NCI-H748 treated with DMSO at 0.1 percent for 48 hours (cell line): ENCODE measurements at places on chromosomes 16 and 17.

- DNase-seq, result no peak
Observed at GRCh38 chr17:48412841-48413240, 17.2 kb downstream of the SKAP1 start.

DNA sequence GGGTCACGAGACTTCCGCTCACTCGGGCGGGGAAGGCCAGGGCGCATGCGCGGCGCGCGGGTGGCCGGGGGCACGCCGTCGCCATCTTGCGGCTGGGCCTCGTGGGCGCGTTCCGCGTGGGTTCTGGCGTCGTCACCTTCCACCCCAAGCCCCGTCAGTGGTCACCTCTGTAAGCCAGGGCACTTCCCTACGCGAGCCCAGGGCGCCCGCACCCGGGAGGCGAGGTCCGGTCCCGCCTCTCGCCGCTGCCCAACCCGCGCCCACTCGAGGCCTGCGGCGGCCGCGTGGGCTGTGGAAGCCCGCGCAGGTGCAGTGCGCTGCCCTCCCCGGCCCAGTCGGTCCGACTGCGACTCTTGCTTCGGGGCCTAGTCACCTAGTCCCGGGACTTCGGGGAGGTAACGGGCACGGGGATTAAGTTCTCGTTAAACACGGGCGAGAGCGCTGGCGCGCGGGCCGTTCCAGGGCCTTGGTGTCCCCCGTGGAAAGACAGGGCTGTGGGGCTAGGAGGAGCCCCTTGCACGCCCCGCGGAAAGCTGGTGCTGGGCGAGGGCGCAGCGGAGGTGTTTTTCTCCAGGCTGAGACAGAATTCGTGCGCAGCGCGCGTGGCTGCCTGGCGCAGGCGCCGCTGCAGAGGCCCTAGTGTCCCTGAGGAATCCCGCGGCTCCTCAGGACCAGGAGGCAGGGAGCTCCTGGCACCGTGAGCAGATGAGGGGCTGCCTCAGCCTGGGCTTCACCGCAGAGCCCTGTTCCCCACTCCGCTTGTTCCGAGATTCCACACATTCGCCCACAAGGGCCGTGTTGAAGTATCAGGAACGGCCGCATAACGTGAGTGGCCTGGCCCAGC is 472 bp upstream of the ARHGDIA start:
- DNase-seq, result peak; percentile 68

DNA sequence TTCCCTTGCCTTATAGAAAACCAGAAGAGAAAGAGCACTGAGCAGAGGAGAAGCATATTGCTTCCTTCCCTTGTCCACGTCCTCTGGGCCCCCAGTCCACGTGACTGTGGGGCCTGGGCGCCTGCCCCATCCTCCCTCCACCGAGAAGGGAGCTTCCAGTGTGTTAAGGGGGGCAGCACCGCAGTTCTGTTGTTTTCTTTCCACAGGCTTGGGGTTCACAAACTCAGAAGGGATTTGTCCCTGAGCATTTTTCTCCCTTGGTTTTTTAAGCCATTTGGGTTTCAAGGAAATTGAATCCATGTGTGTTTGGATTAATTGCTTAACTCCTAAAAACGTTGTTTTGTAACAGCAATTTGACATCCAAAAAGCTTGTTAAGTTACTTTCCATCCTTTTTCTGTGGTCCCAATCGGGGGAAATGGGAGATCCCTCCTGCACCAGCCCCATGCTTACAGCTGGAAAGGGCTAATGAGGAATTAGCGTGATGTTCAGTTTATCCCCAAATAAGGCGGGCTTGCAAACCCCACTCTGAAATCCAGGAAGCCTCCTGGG is 347.5 kb upstream of the TNRC6C start:
- DNase-seq, result no peak

GRCh38 chr17:19717411-19717908 is 1.1 kb upstream of the SLC47A2 start:
- no peak for DNase-seq

- DNase-seq, result no peak
Observed at GRCh38 chr17:80546267-80546666, 1.6 kb downstream of the RPTOR start.
